ENCODE measurements at places on chromosomes 1 and 21.

DNA sequence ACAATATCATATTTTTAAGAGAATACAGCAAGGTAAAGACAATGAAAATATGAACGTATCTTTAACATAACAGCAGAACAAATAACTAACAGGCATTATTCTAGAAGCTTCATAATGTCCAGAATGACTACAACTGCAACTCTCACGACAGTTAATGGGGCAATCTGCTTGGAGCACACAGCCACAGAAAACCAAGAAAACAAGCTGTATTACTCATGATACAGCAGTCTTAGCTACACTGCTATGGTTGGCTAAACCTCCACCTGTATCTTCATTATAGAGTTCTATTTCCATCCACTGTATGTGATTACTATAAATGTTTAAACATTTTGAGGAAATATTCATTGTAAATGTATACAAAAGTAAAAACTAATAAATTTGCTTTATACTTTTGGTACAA, 139.9 kb downstream of the DPYD start:
- no peak for DNase-seq

- no peak for DNase-seq
These were observed 43.9 kb upstream of the ADGRL2 start for GRCh38 chr1:81756872-81757271.

DNA sequence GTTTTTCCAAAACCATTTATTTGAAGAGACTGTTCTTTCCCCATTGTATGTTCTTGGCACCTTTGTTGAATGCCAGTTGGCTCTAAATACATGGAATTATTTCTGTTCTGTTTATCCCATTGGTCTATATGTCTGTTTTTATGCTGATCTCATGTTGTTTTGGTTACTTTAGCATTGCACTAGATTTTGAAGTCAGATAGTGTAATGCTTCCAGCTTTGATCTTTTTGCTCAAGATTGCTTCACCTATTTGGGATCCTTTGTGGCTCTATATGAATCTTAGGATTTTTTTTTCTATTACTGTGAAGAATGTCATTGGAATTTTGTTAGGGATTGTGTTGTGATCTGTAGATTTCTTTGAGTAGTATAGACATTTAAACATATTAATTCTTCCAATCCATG, 139.2 kb upstream of the GPR52 start:
- no peak for DNase-seq

DNA sequence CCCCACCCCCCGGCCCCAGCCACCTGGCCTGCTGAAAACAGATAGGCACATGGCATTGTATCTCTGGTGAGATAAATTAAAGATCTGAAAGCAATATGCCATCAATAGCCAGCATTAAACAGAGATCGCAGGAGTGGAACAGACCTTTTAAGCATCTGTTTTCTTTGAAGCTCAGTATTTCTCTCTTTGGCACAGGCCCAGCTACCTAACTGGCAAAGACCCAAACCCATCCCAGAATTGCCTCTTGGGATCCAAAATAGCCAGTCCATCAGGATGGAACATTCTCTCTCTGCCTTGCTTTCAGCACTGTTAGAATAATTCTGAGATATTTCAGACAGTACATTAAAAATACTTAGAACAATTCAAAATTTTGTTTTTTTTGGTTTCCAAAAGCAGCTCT, 46.0 kb downstream of the KCNJ6 start:
- DNase-seq, result no peak

DNA sequence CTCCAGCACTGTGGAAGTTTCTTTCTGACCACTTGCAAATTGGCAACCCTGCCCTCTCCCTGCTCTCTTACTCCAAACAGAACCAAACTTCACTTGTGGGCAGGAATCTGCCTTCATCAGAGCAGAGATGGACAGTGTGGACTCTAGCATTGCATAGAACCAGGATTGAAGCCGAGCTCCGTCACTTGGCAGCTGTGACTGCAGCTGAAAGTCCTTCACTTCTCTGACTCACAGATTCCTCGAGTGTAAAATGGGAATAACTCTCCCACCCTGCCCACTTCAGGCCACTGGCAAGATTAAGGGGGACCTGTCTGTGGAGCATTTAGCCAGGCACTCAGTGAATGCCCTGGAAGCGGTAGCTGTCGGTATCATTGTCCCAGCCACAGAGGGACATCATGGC, 75.7 kb upstream of the ZBTB40 start:
- no peak for DNase-seq

DNA sequence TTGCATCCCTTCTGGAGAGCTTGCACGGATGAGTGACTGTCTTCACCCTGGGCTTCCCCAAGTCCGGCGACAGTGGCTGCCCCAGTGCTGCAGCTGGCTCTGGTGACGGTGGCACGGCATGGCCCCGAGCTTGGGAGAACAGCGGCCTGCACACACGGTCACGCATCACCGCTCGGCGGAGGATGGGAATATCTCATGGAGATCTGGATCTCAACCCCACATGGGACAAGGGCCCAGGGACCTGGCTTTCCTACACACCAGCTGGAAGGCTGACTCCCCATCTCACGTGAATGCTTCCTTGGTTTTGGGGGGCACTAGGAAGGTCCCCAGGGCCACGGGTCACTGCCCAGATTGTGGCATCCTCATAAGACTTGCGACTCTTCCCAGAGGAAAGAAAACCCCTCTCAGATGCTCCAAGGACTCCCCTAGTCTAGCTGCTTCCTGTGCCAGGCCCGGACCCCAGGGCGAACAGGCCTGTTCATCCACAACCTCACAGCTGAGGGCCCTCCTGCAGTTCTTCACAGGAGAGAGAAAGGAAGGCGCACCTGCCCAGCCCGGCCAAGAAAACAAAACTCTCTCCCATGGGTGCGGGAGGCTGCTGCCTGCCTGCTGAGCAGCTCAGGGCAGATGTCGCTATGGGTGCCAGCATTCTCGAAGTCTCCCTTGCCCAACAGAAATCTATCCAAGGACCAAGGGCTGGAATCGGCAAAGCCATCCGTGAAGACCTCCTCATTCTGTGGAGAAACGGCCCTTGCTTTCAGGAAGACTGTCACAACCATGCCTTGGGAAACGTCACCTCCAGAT, 9.9 kb downstream of the CFAP410 start:
- no peak for DNase-seq

GRCh38 chr1:104018922-104019674, 269.4 kb downstream of the AMY1C start:
- no peak for DNase-seq

DNA sequence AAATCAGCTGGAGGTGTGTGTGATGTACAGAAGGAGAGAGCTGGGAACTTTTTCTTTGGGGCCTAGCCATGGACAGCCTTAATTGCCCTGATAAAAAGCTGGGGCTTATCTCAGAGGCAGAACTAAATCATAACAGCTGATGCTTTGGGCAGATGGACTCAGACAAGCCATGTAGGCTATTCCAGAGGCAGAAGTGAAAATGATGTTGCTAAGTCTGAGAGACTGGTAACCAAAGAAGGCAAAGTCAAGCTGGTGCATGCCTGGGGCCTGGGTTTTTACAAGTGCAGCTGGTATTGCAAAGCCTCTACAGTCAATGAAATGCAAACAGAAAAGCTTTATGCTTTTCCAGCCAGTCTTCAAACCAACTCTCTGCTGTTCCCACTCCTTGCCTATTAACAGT, 39.0 kb upstream of the LMX1A start:
- DNase-seq, result no peak

DNA sequence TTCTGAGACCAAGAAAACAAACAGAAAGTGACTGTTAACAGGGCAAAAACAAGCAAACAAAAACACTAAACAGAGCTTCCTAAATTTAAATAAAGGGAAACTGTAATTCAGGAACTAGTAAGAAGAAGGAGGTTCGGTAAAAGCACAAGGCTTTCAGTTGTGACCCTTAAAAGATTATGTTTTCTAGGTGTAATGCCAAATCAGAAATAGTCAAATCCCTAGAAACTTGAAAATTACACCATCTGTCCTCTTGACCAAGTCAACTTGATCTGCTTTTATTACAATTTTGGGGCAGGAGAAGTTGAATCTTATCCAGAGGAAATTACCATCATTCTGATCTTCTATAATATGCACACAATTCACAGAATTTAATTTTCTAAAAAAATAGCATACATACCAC, 754.0 kb upstream of the ADGRL4 start:
- no peak for DNase-seq

DNA sequence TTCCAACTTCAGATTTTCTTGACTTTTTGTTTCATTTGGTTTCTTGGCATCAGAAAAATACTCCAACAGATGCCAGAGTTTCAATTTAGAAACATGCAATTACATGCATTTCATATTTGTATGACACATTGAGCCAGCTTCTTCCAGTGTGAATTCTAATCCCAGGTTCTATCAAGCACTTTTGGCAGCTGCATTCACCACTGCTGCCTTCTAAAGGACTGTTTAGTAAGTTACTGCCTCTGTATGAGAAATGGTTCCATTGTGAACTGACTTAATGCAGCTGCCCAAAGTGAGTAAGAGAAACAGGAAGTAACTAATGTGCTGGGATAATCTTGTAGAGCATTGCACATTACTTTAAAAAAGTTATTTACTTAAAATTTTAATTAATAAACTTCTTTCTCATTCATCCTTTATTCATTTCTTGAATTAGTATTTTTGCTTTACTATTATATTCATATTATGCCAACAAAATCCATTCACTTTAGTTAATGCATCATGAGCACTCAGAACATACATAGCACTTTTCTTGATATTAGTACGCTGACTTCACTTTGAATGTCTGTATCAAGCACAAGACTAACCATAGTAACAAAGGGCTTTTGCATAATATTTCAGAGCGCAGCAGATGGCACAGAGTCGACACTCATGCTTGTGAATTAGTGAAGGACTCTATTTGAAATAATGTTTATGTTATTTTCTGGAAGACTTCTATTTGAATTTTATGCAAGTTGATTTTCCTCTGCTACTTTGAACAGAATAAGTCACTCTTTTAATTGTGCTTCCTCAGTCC, 9.8 kb downstream of the RGS18 start:
- no peak for DNase-seq

GRCh38 chr21:35406635-35407034, 357.5 kb upstream of the RUNX1 start:
- no peak for DNase-seq

DNA sequence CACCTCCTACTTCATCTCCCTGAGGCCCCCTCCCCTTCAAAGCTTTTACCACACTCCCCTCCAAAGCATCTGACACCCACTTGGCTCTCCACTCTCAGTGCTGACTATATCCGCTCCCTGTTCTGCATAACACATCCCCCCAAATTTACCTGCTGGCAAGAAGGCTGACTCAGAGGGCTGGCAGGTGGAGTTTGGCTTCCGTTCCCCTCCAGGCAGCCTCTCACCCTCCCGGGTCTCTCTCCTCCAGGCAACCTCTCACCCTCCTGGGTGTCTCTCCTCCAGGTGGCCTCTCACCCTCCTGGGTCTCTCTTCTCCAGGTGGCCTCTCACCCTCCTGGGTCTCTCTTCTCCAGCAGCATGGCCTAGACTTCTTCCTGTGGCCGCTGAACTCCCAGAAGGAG, 562.1 kb downstream of the NPHP4 start:
- DNase-seq, result no peak

- DNase-seq, result peak; percentile 29
These were observed 679 bp downstream of the ABL2 start for GRCh38 chr1:179228783-179229213.

GRCh38 chr1:163090321-163090945, 21.3 kb downstream of the RGS4 start:
- no peak for DNase-seq

GRCh38 chr1:183628537-183628936, 7.0 kb downstream of the ARPC5 start:
- no peak for DNase-seq

DNA sequence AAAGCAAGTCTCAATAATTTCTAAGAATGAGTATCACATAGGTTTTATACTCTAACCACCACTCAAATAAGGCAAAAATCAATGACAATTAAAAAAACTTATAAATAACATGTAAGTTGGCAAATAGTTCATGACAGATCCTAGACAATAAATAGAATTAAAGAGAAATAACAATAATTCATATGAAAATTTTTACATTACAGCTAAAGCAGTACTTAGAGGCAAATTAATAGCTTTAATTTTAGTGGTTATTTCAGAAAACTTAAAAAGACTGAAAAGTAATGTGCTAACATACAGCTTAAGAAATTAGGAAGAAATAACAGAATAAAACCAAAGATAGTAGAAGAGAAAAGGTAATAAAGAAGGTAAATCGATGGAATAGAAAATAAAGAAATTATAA, 179.9 kb upstream of the SPAG17 start:
- DNase-seq, result no peak

DNA sequence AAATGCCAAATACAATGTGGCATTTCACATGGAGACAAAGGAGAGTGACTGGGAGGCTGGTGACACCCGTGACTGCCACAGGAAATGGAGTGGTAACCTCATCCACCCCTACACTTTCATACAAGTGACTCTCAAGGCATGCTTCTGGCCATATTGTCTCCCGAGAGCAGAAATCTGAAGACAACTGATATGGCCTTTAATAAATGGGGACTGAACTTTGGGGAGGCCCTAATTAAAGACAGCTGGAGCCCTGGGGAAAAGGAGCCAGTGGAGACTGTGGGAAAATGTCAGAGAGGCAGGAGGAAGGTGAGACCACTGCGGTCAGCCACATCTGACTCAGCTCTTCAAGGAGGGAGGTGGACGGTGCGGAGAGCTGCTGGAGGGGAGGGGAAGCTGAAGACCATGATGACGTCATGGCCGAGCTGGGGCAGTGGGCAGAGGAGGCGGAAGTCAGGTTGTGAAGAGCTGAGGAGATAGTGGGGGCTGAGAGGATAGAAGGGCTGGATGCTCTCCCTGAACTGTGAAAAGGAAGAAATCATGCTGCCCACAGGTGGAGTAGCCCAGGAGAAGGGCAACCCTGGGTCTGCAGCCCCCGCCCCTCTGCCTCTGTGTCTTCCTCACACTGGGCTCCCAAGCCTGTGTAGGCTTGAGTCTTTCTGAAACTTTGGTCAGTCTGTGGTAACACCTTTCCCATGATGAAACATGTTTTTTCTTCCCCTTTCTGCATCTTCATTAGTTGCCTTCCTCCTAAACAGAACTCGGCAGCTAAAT, 14.0 kb upstream of the NCF2 start:
- no peak for DNase-seq

GRCh38 chr21:32708069-32708468, 19.7 kb downstream of the SYNJ1 start:
- DNase-seq, result no peak

GRCh38 chr21:16983420-16983819, 529.4 kb upstream of the CXADR start:
- DNase-seq, result no peak

DNA sequence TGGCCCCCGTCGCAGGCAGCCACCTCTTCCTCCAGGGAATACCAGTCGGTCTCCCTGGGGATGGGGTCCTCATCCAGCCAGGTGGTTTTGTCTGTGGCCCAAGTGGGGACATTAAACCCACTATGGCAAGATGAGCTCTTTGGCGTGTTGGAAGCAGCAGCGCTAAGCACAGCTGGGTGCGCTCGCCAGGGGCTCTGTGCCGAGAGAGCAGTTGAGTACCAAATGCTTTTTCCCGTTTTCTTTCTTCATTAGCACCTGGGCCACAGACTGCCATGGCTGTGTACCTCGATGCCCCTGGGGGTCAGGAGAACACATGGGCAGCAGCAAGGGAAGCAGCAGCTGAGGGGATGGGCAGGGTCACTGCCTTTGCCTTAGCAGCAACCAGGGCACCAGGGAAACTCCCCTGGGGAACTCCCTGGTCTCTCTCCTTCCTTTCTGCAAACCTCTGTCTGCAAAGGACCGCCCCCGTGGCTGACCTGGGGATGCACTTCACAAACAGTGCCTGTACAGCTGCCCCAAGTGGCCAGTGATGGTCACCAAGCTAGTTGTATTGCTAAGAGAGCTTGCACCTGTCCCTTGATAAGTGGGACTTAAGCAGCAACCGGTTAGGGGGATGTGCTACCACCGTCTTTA, 31.1 kb downstream of the EDARADD start:
- DNase-seq, result peak; percentile 14
